Pancreas (tissue), 10 donors: ENCODE measurements at places on chromosomes 7 and 10. TPM values are rescaled to one million over a fixed set of nuclear protein-coding genes. Genes with fewer than 3 reads are reported as not detected.

KNDC1 gene
- polyA plus RNA-seq = 3.1 TPM

OGDHL gene
- polyA plus RNA-seq = 25.9 TPM

FAM25G gene
- polyA plus RNA-seq = not detected

SEMA3C gene
- polyA plus RNA-seq = 0.61 TPM

SPDYE6 gene
- not detected for polyA plus RNA-seq

GIMAP6 gene
- polyA plus RNA-seq = 2.9 TPM

PALD1 gene
- 6.2 TPM for polyA plus RNA-seq

CTAGE8 gene
- 1.8 TPM for polyA plus RNA-seq

ACSM6 gene
- 1.6 TPM for polyA plus RNA-seq

ENTPD1 gene
- 1.8 TPM for polyA plus RNA-seq

ABCB1 gene
- 2.4 TPM for polyA plus RNA-seq

SCART1 gene
- polyA plus RNA-seq = 3.9 TPM

C10orf53 gene
- not detected for polyA plus RNA-seq

LLCFC1 gene
- polyA plus RNA-seq = not detected

SCIN gene
- polyA plus RNA-seq = 3.3 TPM

SLC35B4 gene
- 3.8 TPM for polyA plus RNA-seq

PRKAG2 gene
- polyA plus RNA-seq = 13.1 TPM

SEMA3A gene
- 0.11 TPM for polyA plus RNA-seq

ANKRD7 gene
- 1.2 TPM for polyA plus RNA-seq

NKX1-2 gene
- not detected for polyA plus RNA-seq

CRTAC1 gene
- polyA plus RNA-seq = 1.2 TPM

RBP4 gene
- 31.5 TPM for polyA plus RNA-seq

CPEB3 gene
- polyA plus RNA-seq = 2.5 TPM

SPACDR gene
- polyA plus RNA-seq = 0.68 TPM

CCDC3 gene
- polyA plus RNA-seq = 2.3 TPM

TMEM72 gene
- 4.6 TPM for polyA plus RNA-seq

HTR7 gene
- not detected for polyA plus RNA-seq

PNLIPRP1 gene
- polyA plus RNA-seq = 6,957 TPM

ZMIZ2 gene
- polyA plus RNA-seq = 199 TPM

PTPRN2 gene
- 12.2 TPM for polyA plus RNA-seq
